ENCODE measurements at places on chromosomes 6 and 20.

- peak; percentile 14 for DNase-seq
Measured at GRCh38 chr20:47187450-47188195, 168.9 kb downstream of the ZMYND8 start.

DNA sequence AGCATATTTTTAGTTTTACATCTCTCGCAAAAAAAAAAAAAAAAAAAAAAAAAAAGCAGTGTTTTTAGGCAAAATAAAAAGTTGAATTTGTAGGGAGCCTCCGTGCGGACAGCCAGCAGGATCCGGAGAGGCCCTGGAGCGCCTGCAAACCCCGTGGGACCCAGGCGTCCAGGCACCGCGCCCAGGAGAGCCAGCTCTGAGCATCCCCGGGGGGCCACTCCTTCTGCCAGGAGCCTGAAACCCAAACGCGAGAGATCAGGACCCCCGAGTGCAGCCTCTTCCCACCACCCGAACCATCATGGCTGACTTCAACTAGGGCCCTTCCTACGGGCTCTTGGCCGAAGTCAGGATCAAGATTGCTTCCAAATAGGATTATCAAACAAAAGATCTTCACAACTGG lies 54.1 kb upstream of the LY86 start:
- no peak for DNase-seq

DNA sequence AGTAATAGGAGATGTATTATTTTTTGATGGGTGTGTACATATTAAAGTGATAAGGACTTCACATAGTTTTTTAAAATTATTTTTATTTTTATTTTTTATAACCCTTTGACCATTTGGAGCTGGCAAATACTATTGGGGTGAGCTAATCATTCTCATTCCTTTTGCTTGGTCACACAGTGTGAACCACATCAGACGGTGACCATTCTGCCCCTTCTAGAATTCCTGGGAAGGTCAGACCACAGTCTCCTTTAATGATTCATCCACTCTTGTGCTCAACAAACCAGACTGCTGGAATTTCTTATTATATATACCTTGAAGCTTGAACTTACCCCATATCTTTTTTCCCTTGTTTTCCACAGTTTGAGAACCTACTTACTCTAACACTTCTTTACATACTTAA lies 23.9 kb upstream of the PRL start:
- DNase-seq, result no peak

GRCh38 chr6:16623731-16624130 lies 137.5 kb downstream of the ATXN1 start:
- DNase-seq, result no peak

DNA sequence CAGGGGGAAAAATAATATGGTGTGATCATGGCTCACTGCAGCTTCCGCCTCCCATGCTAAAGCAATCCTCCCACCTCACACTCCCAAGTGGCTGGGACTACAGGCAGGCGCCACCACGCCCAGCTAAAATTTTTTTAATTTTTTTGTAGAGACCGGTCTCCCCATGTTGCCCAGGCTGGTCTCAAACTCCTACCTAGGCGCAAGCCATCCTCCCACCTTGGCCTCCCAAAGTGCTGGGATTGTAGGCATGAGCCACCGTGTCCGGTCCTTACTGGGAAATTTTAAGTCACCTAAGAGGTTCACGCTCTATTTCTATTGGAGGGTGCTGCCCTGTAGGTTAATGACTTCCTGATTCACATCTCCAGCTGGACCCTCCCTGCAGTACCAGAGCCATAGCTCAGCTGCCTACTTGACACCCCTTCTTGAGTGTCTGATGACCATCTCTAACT lies 626 bp upstream of the CDK5RAP1 start:
- DNase-seq, result no peak

DNA sequence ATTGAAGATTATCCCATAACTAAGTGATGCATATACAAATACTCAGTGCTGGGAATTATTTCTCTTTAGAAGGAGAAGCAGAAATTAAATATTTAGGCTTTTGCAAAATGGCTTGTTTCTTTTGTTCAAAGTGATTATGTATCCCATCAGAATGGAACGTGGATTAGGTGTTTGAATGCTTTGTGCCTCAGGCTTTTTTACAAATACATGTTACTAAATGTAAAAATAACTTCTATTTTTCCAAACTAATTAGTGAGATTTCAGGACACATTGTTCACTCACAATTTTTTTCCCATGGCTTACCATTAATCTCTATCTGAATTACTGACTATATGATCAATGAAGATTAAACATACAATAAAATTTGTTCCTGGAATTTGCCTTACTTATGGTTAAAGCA lies 925.9 kb upstream of the CITED2 start:
- no peak for DNase-seq

- peak; percentile 64 for DNase-seq
Measured at GRCh38 chr6:43454290-43454695, 1.1 kb downstream of the DLK2 start.

All from CD4-positive, alpha-beta T cell treated with Interleukin-4 for 1 hour (primary cell).